ENCODE measurements at places on chromosomes 3 and 15. TPM values are rescaled to one million over a fixed set of nuclear protein-coding genes. Genes with fewer than 3 reads are reported as not detected.

- H3K4me3 ChIP-seq, result no peak overlapping the region
- DNase-seq, result no peak
- no peaks in the 10 kb centered on the region for H3K36me3 ChIP-seq
- no peaks in the 10 kb centered on the region for H3K4me1 ChIP-seq
- no peaks in the 10 kb centered on the region for H3K27me3 ChIP-seq
Measured at GRCh38 chr3:171712171-171712938, 97.9 kb downstream of the PLD1 start.

Gene NANOGP8
- not detected for total RNA-seq

- peaks cover 28% of the 10 kb centered on the region for H3K4me1 ChIP-seq
- H3K4me3 ChIP-seq, result peak overlapping the region; percentile 81
- H3K36me3 ChIP-seq, result peaks cover 7% of the 10 kb centered on the region
Measured at GRCh38 chr15:36579792-36580431, 486 bp downstream of the CDIN1 start.

DNA sequence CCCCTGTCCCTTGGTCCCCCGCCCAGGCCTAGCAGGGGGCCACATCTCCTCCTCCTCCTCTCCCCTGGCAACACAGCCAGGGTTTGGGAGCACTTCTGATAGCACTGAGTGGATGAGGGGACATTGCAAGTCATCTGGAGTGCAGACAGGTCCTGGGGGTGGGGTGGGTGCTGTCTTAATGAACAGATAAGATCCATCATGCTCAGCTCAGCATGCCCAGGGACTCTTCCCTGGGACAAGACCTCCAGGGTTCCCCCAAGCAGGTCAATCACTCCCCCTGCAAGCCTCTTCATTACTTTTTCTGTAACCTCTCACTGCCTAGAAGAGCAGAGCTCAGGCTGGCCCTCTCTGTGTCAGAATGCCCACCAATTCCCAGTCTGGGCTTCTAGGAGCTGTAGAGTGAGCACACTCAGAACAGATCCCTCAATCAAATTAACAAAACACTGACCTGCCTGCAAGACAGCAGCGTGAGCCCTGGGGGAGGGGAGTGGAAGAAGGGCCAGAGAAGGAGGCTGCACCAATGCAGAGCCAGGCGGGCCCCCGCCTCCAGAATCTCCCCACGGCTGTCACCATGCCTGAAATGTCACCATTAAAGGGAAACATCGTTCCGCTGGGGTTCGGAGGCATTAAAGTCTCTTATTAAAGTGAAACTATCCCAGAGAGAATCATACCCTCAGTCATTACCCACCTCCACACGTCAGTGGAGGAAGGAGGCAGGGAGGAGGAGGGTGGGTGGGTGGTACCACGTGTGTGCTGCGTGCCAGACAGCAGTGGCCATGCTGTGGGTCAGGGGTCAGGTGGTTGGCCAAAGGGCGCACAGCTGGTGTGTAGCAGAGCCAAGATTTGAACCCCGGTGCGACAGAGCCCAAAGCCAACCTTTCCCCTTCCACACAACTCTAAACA lies 114.7 kb upstream of the LINGO1 start:
- H3K36me3 ChIP-seq, result no peaks in the 10 kb centered on the region
- DNase-seq, result no peak
- H3K27ac ChIP-seq, result no peak overlapping the region
- no peak overlapping the region for H3K4me3 ChIP-seq

Gene A4GNT
- total RNA-seq, result not detected

Measured in activated CD4-positive, alpha-beta T cell treated with anti-CD3 and anti-CD28 coated beads, Interleukin-2, amount 10 ng/mL, durations not matched to agents 7 days and 5 days (primary cell).